T follicular helper cell (primary cell): ENCODE measurements at places on chromosomes 12 and 14.
A peak's percentile ranks its signal among the peaks of the same experiment; 100 is the strongest.

GRCh38 chr12:116319898-116320621, 42.6 kb upstream of the MED13L start:
- DNase-seq = no peak

- no peak for DNase-seq
These were observed 51.8 kb downstream of the ISCA2 start for GRCh38 chr14:74545386-74545785.

DNA sequence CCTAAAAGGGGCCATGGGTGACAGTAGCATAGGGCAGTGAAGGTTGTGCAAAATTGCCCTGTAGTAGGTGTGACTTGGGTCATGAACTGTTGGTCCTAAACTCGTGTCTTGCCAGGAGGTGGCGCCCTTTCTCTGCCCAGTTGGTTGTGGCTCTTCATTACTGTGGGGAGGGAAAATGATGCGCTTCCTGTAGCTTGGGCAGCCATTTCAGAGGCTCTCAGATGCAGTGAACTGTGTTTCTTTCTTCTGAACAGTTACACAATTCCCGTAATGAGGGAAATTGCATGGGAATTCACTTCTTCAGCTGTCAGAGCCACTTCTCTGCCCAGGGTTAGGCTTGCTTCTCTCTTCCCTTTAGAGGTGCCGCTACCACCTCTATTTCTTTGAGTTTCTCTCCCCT, 148.1 kb upstream of the NRXN3 start:
- peak; percentile 1 for DNase-seq

DNA sequence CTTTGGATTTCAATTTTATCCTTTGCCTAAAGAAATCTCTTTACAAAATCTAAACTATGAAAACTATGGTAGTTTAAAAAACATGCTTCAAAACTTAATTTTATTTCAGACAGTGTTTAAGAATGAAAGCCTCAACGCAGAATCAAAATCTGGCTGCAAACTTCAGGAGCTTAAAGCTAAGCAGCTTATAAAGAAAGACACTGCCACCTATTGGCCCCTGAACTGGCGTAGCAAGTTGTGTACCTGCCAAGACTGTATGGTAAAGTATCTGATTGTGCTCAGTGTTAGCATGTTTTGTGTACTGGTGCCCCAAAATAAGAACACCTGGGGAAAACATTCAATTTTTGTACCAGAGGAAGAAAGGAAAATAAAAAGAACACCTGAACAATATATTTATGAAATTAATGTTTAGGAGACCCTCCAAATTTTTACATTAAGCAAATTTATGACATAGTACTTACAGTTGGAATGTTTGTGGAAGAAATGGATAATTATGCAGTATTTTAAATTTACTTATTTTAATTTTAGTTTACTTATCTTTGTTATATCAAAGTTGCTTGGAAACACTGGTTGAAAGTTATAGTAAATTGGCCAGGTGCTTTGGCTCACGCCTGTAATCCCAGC, 12.2 kb downstream of the UBR7 start:
- peak; percentile 28 for DNase-seq

GRCh38 chr12:54229624-54230212, 40.9 kb upstream of the SMUG1 start:
- DNase-seq = no peak

DNA sequence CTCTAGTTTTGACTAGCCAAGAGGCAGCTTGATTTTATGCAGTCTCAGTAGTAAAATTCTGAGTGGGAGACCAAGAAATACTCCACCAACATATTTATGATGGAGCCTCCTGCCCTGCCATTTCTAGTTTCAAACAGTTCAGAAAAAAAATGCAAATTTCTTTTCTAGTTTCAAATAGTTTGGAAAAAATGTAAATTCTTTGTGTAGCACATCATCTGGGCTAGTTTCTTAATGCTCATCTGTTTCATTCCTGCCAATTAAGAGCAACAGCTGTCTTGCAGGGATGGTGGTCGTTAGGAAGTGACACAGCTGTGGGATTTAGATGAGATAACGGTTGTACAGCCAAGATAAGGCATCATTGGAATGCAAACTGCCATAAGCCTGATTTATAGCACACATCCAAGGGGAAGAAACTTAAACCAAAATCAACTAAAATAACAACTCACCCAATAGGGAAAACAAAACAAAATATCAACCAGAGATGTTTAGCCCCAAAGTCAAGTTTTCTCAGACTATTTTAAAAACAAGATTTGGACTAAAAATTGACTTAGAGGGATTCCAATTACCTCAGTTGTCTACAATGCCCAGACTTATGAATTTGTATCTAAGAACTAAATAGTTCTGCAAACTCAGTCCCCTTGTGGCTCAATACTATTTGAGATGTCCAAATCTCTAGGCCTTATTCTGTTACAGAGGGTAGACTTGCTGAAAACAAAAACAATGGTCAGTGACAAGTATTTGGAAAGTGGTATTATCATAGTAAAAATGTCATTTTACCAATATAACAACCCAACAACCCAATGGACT, 291.3 kb upstream of the ATP2B1 start:
- DNase-seq = no peak

DNA sequence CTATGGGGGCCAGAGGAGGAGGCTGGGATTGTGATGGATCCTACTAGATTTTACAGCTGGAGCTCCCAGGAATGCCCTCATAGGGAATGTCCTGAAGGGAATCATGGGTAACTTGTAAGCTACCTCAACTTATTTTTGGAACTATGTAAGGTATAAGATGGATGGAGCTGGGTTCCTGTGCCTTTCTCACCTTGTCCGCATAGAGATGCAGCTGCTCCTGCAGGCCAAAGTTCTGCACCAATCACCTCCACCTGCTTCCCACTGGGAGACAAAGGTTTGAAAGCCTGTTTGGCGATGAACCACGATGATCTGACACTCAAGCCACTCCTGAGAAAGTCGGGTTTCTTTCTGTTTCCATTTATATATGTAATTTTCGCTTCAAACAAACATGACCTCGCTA, 648 bp upstream of the AKAP5 start:
- no peak for DNase-seq

DNA sequence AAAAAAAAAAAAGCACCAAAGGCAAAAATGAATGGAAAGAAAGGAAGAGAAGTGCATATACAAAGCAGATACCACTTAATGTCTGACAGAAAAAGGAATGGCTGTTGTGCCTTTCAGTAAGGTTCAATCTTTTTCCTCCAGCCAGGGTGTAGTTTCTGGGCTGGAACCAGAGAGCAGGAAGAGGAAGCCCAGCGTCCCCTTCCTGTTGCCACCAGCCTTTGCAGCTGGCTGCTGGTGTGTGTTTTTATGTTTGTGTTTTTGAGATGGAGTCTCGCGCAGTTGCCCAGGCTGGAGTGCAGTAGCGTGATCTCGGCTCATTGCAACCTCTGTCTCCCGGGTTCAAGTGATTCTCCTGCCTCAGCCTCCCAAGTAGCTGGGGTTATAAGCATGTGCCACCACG, 64.6 kb upstream of the LTA4H start:
- no peak for DNase-seq

GRCh38 chr12:81229759-81230158, 151.9 kb downstream of the ACSS3 start:
- no peak for DNase-seq

DNA sequence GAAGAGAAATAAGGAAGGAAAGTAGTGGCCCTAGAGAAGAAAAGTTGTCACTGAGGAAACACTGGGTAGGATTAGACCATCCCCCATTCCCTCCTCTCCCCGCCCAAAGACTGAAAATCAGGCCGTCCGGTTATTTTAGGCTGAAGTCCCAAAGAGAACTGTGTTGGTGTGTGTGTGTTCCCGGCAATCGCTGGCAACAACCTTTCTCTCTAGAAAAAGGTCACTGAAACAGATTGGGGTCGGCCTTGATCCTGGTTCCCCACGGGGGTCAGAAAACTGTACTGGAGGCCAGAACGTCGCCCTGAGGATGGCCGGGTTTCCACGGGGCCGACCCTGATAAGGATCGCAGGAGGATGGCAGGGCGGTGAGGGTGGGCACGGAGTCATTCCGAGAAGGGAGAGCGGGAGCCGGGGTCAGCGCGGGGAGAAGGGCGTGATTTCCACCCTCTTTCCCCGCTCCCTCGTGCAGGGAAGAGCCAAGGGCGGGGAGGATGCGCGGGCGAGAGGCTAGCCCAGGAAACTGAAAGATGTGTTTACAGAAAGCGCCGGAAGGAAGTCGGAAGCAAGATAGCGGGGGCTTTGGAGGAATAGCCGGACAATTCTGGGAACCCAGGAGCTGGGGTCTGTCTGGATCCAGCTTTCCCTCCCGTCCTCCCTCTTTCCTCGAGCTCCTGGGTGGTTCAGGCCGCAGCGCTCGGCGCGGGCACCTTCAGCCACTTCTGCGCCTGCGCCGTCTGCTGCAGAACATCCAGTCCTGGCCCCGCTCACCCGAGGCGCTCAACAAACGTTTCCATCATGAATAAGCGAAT, 25.3 kb upstream of the SPTLC2 start:
- peak; percentile 33 for DNase-seq

GRCh38 chr12:53179687-53180219, 769 bp upstream of the ZNF740 start:
- DNase-seq = no peak

GRCh38 chr14:52906141-52906601, 44.7 kb downstream of the FERMT2 start:
- no peak for DNase-seq

- no peak for DNase-seq
These were observed 91.2 kb downstream of the CEP128 start for GRCh38 chr14:80850197-80850814.

DNA sequence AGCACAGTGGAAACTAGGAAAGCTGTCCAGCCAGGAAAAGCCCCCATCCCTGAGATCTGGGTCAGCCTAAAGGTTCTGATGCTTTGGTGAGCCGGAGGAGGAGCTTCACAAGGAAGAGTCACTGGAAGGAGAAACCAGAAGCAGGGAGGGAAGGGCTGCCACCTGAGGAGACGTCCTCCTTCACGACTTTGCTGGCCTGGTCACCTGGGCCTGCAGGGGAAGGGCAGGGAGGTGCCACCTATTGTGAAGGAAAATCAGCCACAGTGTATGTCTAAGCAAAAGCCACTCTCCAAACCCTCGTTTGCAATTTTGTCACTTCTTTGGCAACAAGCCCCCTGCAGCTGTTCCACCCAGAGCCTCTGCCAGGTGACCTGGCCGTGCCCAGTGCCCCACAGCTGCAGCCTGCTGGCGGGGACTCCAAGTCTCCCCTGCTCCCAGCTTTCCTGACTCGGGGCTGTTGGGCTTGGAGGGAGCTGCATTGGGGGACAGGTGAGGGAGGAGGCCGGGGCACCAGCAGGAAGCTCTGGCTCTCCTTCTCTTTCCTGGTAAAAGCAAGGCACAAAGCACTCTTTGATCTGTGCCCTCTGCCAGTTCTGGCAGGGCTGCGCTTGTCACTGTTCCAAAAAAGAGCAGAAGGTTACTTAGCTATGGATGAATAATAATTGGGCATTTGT, 120.9 kb upstream of the BCL2L14 start:
- DNase-seq = no peak

- no peak for DNase-seq
These were observed 91.8 kb upstream of the PLXNC1 start for GRCh38 chr12:94056419-94057158.

GRCh38 chr12:103431950-103432349, 63.8 kb downstream of the C12orf42 start:
- no peak for DNase-seq

- no peak for DNase-seq
These were observed 473.5 kb downstream of the PRKD1 start for GRCh38 chr14:29454026-29454693.

DNA sequence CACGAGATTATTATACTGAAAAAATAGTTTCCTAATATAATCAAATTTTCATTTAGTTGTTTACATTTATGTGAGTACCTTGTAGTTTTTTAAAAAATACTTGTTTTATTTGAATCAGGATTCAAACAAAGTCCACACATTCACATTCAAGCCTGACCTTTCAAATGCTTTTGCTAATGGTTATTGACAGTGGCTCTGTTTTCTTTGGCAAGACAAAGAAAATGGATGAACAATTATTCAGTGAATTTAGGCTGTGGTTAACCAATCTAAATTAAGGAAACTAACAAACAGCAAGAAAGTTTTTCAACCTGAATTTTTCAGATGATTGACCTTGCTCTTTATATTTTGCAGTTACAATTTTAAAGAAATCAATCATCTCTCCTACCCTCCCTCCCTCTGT, 9.7 kb downstream of the SLC4A8 start:
- no peak for DNase-seq

GRCh38 chr12:62963486-62964041, 28.6 kb upstream of the PPM1H start:
- no peak for DNase-seq

DNA sequence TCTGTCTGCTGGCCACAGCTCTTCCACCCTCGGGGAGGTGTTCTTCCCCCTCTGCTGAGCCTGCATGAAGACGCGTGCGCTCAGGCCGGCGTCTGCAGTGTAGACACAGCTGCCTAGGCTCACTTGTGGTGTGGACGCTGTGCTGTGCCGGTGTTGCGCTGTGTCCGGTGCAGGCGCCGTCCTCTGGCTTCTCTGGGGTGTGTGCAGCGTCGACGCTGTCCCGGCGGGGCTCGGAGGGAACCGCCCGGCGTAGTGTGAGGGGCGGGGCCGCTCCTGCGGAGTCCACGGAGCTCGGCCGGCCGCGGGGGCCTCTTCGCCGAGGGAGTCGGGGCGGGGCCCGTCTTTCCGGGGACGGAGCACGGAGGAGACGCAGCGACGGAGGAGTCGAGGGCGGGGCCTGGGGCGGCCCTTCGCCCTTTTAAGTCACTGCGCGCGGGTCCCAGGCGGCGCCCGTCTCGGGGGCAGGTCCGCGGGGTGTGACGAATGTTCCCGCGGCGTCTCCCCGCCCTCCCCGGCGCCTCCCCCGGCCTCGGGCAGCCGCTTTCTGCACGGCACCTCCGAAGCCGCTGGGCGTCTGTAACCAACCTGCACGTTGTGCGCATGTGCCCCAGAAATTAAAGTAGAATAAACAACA, 45.2 kb downstream of the NOC4L start:
- DNase-seq = peak; percentile 92

- DNase-seq = no peak
These were observed 85.6 kb upstream of the DIO3 start for GRCh38 chr14:101475456-101476257.

DNA sequence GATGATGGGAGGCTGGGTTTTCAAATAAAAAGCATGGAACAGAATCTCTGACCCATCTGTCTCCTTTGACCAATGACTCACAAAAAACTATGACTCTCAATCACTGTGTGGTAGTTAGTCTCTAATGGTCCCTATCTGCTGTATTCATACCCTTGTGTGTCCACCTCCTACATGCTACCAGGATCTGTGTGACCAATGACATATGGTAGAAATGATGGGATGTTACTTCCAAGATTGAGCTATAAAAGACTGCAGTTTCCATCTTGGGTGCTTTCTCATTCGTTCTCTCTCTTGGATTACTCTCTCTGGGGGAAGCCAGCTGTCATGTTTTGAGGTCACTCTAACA, 144.7 kb upstream of the BTG1 start:
- DNase-seq = no peak

GRCh38 chr12:32270818-32271710, 128.3 kb upstream of the FGD4 start:
- DNase-seq = no peak
